Immature natural killer cell (primary cell): ENCODE measurements at places on chromosomes 11 and 22.

DNA sequence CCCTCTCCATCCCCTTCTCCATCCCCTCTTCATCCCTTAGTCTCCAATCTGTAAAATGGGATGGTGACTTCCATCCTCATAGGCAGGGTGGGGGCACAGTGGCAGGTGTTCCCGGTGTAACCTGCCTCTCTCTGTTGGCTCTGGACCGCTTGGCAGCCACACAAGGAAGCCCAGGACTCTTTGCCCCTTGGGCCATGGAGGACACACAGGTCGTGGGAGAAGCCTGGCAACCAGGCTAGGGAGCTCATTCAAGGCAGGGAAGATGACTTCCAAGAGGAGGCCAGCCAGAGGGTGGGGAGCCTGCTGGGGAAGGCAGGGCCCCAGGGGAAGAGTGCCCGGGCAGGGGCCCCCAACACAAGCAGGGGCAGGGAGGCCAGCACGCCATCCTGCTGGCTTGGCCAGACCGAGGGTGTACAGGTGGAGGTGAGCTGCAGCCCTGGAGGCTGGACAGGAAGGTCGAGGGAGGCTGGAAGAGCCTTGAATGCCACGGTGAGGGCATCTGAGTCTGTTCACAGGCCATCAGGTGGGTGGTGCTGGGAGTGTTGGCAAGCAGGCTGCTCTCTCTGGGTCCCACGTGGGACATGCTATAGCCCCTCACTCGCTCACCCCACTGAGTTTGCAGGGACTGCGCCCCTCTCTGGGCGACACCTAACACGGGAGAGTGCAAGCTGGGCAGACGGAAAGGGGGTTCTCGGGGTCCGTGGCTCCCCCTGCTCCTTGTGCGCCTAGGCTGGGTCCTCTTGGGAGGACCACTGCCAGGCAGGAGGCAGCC lies 15.5 kb upstream of the CTSD start:
- DNase-seq, result no peak

DNA sequence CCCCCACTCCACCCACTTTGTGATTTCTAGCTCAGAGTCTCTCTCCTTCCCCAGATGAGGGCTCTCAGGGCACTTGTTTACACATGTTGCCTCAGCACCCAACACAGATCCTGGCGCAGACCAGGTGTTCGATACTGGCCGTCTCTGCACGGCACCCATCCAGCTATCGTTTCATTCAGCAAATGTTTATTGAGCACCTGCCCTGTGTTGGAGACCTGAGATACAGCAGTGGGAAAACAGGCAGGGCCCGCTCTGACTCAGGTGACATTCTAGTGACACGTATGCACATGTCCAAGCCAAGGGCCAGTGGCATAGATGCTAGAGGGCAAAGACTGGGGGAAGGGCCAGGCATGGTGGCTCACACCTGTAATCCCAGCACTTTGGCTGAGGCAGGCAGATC lies 71.9 kb downstream of the NFAM1 start:
- DNase-seq, result no peak

DNA sequence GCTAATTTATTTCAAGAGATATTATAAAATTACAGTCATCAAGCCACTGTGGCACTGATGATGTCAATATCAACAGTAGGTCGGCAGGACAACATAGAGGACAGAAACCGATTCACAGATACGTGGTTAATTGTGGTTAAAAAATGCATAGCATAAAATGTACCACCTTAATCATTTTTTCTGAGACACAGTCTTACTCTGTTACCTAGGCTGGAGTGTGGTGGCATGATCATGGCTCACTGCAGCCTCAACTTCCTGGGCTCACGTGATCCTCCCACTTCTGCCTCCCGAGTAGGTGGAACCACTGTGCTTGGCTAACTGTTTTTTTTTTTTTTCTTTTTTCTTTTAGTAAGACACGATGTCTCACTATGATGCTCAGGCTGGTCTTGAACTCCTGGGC lies 21.0 kb upstream of the TOLLIP start:
- DNase-seq, result no peak

GRCh38 chr11:5284637-5285036 lies 14.9 kb upstream of the HBE1 start:
- DNase-seq, result no peak

- DNase-seq, result no peak
Measured at GRCh38 chr11:38990841-38991240, 2392.8 kb upstream of the RAG2 start.

DNA sequence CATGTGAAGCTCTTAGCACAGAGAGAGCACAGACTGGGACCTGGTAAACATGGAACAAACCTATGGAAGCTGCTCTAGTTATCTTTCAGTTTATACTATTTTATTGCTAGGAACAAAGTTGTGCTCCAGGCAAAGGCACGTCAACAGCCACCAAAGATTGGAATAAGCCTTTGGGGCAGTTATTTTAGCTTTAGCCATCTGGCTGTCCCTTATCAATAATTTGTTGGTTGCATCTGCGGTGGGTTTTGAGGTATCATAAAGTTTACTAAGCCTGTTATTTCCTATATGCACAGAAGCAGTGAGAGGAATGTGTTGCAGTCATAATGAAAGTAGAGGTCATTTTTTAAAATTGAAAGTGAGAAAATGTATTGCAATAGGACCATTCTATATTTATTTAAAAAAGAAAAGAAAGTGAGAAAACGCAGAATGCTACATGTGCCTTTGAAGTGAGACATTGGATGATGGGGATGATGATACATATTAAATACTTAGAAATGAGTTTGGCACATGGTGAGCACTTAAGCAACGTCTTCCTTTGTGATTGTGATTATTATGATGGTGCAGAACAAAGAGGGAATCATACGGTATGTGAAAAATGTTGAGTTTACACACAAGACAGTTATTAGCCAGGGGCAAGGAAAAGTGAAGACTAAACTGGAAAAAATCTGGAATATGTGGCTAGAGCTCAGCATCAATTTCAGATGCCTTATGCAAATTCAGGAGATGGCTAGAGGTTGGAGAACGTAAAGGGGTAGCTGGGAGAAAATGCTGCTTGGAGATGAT lies 58.3 kb downstream of the PRR5L start:
- DNase-seq, result peak; percentile 36

- DNase-seq, result no peak
Measured at GRCh38 chr11:85843929-85844328, 11.3 kb upstream of the CCDC83 start.

GRCh38 chr22:49457146-49457545 lies 370.5 kb downstream of the BRD1 start:
- no peak for DNase-seq

- DNase-seq, result no peak
Measured at GRCh38 chr11:71421392-71421950, 26.7 kb downstream of the DHCR7 start.

DNA sequence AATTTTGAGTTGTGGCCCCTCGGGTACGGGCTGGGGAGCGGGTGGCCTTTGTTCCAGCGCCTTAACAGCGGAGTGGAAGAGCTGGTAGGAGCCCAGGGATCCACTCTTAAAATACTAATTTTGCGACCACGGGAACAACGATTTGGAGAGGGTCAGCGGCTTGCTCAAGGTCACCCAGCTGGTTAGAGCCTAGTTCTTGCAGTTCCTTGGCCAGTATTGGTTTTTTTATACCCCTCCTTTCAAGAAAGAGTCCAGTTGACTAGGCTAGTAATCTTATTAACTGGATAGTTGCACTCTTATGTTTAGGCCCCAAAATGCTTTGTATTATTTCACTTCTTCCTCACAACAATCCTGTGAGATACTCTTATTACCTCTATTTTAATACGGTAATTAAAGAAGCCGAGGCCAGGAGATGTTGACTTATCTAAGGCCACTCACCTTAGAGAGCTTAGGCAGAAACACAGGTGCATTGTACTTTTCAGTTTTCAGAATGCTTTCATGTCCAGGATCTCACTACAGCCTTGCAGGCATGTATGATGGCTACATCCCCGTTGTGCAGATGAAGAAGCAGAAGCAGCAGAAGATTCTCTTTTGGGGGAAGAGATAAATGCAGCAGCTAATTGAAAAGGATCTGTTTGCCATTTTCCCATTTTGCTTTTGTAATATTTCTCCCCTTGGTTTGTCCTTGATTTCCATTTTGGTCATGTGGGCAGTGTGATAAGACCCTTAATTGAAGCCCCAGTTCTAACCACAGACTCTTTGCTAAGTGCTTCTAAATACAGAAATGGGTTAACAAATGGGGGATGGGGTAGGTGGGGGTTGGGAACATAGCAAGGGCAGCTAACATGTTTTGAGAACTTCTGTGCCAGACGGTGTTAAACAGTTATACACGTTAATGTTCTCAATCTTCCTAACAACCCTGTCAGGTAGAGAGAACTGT lies 1.4 kb downstream of the SREBF2 start:
- DNase-seq, result no peak

- no peak for DNase-seq
Measured at GRCh38 chr22:43753688-43754087, 58.4 kb downstream of the EFCAB6 start.

DNA sequence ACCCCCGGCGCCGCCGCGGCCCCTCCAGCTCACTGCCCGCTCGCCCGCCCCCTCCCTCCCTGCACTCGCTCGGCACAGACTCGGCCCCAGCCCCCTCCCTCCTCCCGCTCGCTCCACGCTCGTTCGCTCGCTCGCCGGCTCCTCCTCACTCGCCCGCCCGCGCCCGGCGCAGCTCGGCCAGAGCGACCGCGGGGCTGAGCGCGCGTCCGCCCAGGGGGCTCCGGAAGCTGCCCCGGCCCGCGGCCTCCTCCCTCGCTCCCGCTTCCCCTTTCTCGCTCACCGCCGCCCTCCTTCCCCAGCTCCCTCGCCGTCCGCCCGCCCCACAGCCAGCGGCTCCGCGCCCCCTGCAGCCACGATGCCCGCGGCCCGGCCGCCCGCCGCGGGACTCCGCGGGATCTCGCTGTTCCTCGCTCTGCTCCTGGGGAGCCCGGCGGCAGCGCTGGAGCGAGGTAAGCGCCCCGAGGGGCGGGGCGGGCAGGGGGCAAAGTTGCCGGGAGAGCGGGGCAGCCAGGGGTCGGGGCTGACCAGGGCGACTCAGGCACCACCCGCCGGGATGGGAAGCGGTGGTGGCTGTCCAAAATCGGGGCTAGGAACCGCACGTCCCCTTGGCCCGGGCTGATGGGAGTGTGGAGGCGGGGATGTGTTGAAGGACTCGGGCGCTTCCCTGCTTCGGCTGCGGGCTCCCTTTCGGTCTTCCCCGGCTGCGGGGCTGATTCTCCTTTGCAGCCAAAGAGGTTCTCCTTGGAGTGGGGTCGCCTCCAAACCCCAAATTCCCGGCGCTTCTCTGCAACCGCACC lies at the start of gene SEZ6L:
TSS of gene SEZ6L (plus strand) at position 148 of the 797 bp plus-strand sequence. CDS start at position 356, 208 bp downstream.
- no peak for DNase-seq

DNA sequence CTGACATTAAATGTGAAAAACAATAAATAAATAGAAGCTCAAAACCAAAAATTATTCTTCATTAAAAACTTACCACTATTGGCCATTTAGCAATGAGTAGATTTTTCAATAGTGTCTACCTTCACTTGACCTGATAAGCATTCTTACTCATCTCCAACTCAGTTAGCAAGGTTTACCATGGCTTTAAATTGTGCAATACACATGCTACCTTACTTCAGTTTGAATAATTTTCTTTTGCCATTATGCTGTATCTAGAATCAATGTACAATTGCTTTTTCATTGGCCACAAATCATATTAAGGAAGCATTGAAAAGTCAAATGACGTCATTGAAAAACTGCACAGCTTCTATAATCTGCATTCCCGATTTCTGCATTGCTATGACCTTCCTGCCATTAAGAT lies 64.9 kb downstream of the SVIP start:
- no peak for DNase-seq

GRCh38 chr11:44752713-44753112 lies 26.0 kb downstream of the TSPAN18 start:
- no peak for DNase-seq

- DNase-seq, result no peak
Measured at GRCh38 chr22:43471606-43472135, 59.9 kb downstream of the MPPED1 start.

DNA sequence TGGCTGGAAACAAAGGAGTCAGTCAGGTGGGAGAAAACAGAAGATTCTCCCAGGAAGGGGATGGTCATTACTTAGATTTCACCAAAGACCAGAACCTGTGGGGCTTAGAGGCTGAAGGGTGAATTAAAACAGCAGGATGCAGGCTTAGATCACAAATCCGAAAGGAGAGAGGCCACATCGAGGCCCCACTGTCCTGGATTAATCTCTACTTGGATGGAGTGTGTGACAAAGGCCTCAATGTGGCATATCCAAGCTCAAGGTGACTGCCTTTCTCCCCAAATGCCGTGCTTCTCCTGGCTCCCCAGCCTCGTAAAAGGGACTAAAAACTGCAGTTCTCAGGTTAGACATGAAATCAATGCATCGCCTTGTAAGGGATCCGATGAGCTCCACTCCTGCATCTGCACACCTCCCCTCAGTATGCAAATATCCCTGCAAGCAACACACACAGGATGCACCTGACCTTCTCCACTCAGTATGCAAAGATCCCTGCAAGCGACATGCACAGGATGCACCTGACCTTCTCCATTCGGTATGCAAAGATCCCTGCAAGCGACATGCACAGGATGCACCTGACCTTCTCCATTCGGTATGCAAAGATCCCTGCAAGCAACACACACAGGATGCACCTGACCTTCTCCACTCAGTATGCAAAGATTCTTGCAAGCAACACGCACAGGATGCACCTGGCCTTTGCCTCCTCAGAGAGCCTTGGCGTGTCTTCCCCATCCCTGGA lies 447.4 kb downstream of the BRD1 start:
- no peak for DNase-seq

- DNase-seq, result no peak
Measured at GRCh38 chr11:4019891-4020290, 74.7 kb upstream of the RRM1 start.
